D721Med (cell line): ENCODE measurements at places on chromosomes 1 and 21.

GRCh38 chr1:229221106-229222019 lies 49.5 kb upstream of the RAB4A start:
- no peak for DNase-seq

- DNase-seq: no peak
Measured at GRCh38 chr1:40226192-40226591, 21.5 kb upstream of the TMCO2 start.

- no peak for DNase-seq
Measured at GRCh38 chr1:94678202-94678848, 136.8 kb upstream of the F3 start.

DNA sequence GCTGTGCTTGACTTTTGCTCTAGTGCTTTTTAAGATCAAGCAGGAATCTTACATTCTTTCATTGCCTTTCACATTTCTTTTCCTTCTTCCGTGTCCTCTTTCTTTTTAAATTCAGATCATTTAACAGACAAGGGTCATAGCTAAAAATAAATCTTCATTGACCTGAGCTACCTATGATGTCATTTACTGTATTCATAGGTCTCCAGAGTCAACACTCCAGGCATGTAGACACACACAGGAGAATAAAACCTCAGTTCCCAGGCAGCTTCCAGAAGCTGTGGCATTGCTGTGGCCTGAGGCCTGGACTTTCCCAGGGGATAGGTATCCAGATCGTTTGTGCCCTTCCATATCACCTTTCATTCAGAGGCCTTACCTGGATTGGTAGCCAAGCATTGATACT lies 38.5 kb upstream of the ENAH start:
- no peak for DNase-seq

- DNase-seq: no peak
Measured at GRCh38 chr1:1213345-1214265, at the start of gene TNFRSF4. TSS of gene TNFRSF4 (minus strand) at chr1:1214153. CDS start at chr1:1214127, 26 bp downstream.

DNA sequence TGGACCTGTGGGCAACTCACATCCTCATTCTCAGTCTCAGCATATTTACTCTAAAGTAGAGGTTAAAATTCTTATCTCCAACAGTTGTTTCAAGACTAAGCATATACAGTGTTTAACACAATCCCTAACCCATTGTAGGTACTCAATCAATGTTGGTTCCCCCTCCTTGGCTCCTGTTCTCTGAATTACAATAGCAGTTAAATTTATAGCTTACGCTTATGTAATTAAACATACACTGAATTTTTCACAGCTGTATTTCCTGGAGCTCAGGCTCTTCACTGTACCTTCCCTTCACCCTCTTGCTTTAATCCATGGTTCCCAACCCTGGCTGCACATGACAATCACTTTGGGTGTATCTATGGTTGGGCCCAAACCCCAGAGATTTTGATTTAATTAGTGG lies 89.4 kb downstream of the LPAR3 start:
- no peak for DNase-seq

GRCh38 chr1:164950541-164950986 lies 391.6 kb downstream of the PBX1 start:
- no peak for DNase-seq

DNA sequence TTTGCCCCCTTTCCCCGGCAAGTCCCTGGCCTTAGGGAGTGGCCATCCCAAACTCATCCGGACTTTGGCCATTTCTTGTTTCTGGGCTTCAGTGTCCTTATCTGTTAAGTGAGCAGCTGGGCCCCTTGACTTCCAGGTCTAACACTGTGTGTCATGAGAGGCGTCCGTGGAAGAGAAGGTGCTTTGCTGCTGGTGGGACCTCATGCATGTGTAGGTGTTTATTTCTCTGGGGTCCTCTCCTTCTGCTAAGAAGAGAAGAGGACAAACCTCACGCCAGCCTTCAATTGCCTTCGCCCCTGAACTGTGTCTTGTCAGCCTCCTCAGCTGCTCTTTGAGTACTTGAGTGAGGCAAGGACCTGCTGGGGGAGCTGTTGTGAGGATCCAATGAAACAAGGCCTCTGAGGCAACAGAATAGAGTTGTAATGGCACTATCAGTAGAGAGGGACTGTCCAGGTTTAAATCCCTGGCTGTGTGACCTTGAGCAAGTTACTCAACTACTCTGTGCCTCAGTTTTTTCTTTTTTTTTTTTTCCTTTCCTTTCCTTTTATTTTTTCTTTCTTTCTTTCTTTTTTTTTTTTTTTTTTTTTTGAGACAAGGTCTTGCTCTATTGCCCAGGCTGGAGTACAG lies 72.5 kb downstream of the RUNX3 start:
- DNase-seq: no peak

GRCh38 chr1:231923491-231924041 lies 297.0 kb downstream of the DISC1 start:
- no peak for DNase-seq

DNA sequence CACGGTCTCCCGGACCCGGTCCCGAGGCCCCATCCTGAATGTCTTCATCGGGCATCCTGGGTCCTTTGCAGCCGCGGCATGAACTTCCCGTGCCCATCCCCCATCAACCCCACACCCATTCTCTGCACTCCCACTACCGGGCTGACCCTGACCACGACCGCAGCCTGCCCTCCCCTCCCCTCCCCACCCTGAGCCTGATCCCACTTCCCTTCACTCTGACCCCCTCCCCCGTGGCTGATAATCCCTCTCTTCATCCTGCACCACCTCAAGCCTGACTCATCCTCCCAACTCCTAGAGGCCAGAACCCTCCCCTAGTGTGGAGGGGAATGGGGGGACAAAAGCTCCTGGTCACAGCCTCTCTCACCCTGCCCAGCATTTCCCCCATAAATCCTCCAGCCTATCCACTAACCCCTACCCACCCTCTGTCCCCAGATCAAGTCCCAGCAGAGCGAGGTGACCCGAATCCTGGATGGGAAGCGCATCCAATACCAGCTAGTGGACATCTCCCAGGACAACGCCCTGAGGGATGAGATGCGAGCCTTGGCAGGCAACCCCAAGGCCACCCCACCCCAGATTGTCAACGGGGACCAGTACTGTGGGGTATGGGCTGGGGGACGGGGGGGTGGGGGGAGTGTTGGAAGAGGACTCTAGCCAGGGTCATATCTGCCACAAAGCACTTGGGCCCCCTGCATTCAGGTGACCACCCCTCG lies 602 bp downstream of the SH3BGRL3 start:
- DNase-seq: no peak

GRCh38 chr21:37787456-37787855 lies 128.8 kb downstream of the KCNJ6 start:
- no peak for DNase-seq

- no peak for DNase-seq
Measured at GRCh38 chr1:62613890-62614289, 16.6 kb downstream of the ANGPTL3 start.

GRCh38 chr1:32998997-32999396 lies 34.4 kb upstream of the RNF19B start:
- no peak for DNase-seq

- DNase-seq: no peak
Measured at GRCh38 chr1:101898137-101898536, 98.6 kb downstream of the OLFM3 start.
